Stimulated activated CD8-positive, alpha-beta memory T cell treated with anti-CD3 and anti-CD28 coated beads, Interleukin-12 subunit alpha, Interleukin-12 subunit beta, amount 100 ng/mL, for 4 hours (primary cell): ENCODE measurements at places on chromosomes 11 and 22.

- DNase-seq, result no peak
Measured at GRCh38 chr11:124600621-124601320, 10.5 kb upstream of the PANX3 start.

- DNase-seq, result no peak
Measured at GRCh38 chr11:113151521-113151920, 162.9 kb upstream of the TTC12 start.

GRCh38 chr11:93520726-93521509, 22.3 kb downstream of the SMCO4 start:
- no peak for DNase-seq

DNA sequence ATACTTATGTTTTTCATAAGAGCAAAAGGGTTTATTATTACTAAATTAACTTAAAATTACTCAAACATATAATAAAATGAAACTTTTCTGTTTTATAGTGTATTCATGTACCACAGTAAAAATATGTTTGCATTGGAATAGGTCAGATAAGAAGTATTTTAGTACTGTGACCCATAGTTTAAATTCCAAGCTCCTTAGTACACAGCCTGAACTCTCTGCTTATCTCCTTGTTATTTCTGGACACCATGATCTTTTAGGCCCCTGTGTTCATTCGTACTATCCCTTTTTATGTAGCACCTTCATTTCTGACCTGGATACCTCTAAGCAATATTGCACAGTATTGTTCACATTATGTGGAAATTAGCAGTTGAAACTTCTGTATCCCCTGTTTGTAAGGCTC, 296.7 kb upstream of the SYN3 start:
- no peak for DNase-seq

- no peak for DNase-seq
Measured at GRCh38 chr11:19389787-19390303, 149.1 kb upstream of the E2F8 start.

GRCh38 chr11:41989823-41990380, 530.5 kb upstream of the LRRC4C start:
- DNase-seq, result no peak

DNA sequence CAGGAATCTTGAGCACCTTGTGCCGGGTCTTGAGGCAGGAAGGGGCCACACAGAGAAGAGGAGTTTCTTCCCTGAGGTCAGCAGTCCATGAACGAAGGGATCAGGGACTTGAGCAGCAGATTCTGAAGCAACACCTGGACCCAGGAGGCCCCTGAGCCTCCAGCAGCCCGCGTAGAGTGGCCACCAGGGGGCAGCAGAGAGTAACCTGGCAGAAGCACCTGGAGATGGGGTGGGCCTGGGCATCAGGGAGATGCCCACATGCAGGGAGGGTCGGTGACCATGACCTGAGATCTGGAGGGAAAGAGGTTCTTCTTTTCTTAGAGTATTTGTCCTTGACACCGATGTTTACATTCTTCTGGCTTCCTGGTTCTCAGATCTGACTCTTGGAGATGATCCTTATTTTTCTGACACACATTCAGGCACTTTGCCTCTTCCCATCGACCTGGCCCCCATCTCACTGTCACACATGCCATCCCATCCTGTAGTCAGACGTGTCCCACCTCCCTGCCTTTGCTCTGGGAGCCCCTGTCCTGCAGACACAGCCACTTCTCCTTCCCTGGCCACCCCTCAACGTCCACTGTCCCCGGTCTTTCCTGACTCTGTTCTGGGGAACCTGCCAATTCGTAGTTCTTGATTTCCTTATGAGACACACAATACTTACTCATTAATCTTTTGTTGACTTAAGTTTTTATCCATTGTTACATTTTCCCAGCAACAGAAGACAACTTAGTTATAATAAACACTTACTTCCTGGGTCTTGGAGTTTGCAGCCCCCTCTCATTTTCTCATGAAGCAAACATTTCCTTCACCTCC, 66.5 kb downstream of the GGTLC2 start:
- peak; percentile 50 for DNase-seq

GRCh38 chr22:45240810-45241631, at the start of gene KIAA0930:
Gene KIAA0930 (minus strand): TSS chr22:45240894. CDS start chr22:45240703, 191 bp downstream.
- DNase-seq, result peak; percentile 73

GRCh38 chr11:122186439-122187080, 70.5 kb upstream of the BLID start:
- no peak for DNase-seq

GRCh38 chr22:23216461-23217170, 36.3 kb downstream of the BCR start:
- DNase-seq, result peak; percentile 28

GRCh38 chr11:20016526-20016925, 143.7 kb downstream of the DBX1 start:
- DNase-seq, result no peak

GRCh38 chr11:65611758-65612603, 2.0 kb downstream of the MAP3K11 start:
- no peak for DNase-seq

DNA sequence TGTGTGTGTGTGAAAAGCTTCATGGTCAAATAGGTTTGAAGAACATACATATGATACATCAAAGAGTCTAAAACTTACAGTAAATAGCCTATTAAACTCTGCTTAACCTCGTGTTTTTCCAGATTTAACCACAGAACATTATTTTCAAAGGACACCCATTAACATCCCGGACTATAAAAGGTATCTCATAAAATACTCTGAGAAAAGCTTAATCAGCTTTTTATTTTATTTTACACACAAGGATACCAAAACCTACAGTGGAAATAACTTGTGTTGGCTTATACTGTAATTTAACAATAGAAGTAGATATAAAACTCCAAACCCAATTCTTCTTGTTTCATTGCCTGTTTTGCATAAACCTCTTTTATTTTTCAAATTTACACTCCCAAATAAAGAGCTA, 49.8 kb upstream of the CHRNA10 start:
- DNase-seq, result no peak

DNA sequence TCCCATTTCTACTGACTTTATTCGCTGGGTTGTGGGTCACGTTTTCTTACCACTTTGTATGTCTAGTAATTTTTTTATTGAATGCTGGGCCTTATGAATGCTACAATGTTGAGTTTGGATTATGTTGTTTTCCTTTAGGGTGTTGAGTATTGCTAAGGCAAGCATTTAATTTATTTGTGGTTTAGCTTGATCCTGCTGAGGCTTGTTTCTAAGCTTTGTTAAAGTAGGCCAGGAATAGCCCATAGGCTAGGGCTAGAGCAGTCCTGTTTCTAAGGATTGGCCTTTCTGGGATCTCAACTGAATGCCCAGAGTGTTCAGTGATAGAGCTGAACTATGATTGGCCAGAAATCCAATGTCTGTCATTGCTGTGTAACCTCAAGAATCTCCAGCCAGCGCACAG, 56.1 kb upstream of the LDLRAD3 start:
- DNase-seq, result no peak

GRCh38 chr11:1198561-1199240, 24.2 kb upstream of the MUC5B start:
- DNase-seq, result no peak

- no peak for DNase-seq
Measured at GRCh38 chr11:132022733-132023478, 652.5 kb downstream of the NTM start.

DNA sequence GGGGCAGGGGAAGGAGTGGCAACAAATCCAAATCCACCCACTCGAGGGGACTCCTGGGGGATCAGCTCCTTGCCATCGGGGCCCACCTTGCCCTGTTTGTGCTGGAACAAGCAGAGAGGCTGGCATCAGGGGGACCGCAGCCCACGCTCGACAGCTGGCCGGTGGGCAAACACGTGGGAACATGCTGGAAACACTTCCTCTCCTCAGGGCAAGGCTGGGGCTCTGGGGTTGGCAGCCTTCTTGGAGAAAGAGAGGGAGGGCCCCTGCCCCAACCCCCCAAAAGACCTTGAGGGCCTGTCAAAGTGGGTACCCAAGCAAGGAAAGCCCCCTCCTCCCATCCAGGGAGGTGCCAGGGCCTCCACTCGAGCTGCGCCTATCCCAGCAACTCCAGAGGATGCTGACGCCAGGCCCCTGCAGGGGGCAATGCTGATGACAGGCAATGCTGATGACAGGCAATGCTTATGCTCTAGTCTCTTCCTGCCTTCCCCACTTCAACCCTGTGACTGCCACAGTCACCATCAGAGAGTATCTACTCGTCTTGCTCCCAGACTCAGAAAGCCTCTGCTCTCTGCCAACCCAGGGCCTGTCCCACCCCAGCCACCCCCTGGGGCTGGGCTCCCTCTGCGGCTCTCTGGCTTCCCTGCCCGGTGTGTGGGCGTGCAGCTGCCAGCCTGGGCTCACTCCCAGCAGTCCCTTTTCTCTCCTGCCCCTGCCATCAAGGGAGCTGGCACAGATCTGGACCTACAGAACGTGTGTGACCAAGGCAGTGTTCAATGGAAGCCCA, 6.0 kb downstream of the ESS2 start:
- no peak for DNase-seq

DNA sequence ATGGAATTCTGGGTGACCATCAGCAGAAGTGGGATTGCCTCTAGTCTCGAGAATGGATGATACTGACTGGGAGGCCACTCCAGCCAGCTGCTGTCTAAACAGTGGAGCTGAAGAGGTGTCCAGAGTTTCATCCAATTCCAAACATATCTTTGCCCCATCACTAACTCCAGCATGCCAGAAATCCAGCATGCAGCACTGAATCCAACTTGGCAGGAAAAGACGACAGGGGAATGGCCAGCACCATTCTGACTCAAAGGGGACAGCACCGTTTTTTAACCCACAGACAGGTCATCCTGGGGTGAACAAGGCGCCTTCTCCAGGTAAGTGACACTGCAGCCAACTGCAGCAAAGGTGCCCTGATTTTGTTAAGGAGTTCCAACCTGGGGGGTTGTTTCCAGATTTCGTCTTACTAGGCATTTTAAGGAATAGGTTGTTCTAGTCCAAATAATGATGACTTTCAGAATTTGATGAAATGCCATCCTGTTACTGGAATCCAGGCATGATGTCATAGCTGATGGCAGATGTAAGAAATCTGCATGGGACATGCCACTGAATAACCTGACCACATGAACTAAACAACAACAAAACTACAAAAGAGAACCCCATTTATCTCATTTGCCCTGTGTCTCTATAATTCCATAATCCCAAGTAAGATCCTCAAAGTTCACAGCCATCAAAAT, 32.3 kb downstream of the FEZ1 start:
- no peak for DNase-seq

DNA sequence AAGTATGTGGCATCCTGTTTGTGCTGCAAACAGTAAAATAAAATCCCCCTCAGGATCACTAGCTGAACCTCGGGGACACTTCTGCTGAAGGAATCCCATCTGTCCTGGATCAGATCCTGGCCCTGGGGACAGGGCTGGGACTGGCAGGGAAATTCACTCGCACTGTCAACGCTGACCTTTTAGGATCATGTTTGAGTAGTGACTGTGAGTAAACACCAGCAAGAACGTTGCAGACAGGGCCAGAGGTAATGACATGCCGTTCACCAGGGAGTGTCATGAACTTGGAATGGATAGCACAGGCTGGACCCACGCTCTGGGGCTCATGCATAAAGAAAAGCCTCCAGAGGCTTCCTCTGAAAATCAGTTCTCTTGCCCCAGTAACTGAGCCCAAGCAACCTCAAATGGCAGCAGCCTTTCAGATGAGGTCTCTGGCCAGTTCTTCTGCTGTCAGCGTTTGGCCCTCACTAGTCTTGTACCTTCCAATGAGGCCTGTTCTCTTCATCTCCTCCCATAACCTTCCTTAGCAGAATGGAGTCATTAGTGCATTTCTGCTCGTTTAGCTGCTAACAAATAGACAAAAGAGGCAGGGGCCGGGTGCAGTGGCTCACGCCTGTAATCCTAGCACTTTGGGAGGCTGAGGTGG, 51.0 kb upstream of the BARX2 start:
- DNase-seq, result no peak

DNA sequence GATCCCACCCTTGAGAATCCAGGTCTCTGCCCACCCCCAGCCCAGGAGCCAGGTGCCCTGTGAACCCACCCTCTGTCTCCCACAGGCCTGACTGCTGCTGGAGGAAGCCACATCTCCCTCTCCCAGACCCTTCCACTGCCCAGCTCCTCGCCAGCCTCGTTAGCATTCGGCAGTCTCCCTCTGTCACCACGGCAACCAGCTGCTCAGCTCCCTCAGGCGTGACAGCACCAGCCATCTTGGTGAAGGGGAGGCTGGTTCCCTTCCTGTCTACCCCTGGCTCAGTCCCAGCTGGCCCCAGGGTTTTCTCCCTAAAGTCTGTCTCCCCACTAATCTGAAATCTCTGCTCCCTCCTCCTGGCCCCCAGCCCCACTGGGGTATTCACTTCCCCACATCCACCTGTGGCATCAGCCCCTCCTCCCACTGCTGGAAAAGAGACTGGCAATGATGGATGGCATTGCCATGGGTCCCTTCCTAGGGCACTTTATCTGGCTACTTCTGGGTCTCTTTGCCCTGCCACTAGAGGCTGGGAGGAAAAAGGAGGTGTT, 28.1 kb downstream of the NRXN2 start:
- DNase-seq, result no peak

DNA sequence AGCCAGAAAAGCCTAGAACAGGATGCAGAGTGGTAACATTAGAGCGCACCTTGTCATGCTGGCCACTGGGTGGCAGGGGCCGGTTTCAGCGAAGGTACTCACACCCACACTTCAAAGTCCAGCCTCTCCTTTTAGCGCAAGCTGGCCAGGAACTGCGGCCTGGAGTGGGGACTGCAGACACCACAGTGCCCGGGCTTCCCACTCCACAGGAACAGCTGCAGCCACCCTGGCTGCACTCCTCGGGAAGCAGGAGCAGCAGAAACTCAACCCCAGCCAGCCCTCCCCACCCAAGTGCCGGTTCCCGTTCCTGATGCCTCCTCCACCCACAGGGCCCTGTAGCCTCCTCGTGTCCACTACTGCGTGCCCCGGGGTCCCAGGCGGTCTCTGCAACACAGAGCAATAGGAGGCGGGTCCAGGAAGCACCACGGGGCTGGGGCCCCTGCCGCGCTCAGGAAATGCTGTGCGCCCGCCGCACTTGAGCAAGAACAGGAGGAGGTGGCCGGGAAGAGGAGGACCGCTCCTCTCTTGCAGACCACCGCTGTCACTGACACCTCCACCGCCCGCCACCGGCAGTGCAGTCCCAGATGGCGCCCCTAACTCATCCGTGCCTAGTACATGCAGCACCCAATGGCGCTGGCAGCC, 2.2 kb downstream of the RFPL2 start:
- DNase-seq, result no peak

GRCh38 chr11:112885744-112886433, 75.3 kb upstream of the NCAM1 start:
- DNase-seq, result no peak

DNA sequence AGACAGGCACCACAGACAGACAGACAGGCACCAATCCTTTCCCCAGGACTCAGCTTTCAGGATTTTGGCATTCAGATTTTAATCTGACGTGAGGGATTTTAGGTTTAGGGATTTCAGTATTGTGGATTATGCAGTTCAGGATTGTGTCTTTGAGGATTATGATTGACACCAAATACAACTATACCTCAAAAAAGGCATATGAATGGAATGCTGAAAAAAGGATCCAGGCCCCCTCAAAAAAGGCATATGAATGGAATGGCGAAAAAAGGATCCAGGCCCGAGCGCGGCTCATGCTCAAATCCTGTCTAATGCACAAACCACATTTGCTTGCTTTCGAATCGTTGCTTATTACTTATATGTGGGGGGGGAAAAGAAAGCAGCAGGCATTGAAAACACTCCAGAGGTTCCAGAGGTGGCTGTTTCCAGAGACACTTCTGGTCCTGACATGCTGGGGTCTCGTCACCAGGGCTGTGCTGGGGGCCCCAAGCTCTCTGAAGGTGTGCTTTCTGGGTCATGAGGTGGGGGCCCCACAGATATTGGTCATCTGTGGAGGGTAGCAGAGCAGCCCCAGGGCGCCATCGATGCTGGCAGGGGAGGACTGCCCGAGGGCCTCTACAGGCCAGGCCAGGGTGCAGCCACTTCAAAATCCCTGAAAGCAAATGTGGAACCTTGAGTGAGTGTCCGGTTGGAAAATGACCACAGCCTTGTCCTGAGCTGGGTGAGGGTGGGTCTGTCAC, 16.8 kb upstream of the OSBPL5 start:
- DNase-seq, result no peak
